ENCODE measurements at places on chromosomes 7 and 10.

DNA sequence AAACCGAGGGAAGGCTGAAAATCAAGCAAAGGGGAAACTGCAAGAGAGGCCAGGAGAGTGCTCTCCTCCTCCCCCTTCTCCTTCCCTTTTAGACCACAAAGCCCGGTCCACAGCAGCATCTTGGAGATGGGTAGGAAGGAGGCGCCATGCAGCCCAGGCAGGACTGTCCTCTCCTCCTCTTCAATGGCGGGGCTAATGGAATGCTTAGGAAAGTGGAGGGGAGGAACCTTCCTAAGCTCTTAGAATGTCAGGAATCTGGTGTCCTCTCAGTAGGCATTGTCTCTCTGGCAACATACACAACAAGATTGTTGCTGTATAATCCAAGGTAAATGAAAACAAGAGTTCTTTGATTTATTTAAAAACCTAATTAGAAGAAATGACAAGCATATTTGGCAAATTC, 185.1 kb downstream of the DGKI start:
- DNase-seq: no peak

DNA sequence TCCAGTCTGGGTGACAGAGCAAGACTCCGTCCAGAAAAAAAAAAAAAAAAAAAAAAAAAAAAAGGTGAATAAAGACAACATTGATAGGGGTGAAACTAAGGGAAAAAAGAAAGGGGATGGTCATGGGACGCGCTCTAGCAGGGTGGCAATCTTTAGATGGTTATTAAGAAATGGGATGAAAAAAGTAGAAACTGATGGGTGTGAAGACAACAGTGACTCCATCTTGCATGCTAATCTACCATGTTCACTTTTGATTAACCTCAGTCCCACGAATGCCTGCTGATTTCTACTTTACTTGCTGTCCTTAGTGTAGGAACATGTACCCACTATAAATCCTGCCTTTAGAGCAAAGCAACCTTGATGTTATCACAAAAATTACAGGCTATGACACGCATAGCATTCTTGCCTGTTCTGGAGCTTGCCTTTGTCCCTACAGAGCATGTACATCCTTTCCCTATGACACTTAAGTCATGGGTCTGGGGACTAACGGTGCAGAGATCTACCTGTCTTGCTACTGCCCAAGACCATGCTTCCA, 38.5 kb downstream of the P4HA1 start:
- DNase-seq: no peak

GRCh38 chr10:111083222-111084095, 6.6 kb downstream of the ADRA2A start:
- no peak for DNase-seq

DNA sequence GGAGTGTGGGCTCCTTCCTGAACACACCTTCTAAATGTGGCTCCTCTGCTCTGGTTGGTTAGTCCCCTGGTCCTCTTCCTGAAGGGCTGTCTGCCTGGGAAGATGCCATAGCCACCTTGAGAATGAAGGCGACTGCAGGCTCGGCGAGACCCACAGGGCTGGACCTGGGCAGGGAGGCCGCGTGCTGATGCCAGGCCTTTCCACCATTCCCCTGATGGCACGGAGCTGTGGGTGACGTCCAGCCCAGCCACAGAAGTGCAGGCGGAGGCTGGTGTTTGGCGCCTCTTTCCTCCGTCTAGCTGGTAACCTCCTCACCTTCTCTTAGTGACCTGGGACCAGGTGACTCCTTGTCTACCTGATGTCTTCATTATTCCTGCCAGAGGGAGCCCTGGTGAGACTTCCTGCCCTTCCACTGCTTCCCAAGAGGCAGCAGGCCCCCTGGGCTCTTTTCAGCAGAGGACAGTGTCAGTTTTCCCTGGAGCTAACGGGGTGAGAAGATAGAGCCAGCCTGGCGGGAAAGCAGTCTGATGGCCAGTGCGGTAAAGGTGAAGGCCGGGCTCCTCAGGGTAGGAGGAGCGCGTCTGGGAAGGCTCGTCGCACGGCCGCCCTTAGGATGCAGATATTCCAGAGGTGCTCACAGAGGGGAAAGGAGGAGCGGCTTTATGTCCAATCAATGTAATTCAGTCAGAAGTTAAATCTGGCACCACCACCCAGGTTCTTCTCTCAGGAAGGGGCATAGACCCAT, 34.9 kb downstream of the GBX1 start:
- peak; percentile 12 for DNase-seq

GRCh38 chr7:85104432-85105205, 82.2 kb downstream of the SEMA3D start:
- no peak for DNase-seq

DNA sequence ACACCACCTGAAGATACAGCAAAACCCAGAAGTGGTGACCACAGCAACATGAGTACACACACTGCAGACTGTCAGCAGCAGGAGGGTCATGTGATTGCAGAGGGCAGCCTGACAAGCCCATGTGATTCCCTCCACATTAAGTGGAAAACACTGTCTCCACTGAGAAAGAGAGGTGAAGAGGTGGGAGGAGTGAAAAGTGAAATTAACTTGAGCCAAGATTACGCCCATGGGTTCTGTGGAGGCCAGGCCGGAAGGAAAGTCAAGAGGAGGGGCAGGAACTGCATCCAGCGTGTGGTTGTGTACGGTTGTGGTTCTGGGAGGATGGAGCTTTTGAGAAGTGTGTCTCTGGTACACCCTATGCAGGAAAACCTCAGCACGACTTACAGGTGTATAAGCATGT, 138.5 kb downstream of the PLXNA4 start:
- no peak for DNase-seq

GRCh38 chr10:43078175-43078985, 1.5 kb downstream of the RET start:
- DNase-seq: no peak

DNA sequence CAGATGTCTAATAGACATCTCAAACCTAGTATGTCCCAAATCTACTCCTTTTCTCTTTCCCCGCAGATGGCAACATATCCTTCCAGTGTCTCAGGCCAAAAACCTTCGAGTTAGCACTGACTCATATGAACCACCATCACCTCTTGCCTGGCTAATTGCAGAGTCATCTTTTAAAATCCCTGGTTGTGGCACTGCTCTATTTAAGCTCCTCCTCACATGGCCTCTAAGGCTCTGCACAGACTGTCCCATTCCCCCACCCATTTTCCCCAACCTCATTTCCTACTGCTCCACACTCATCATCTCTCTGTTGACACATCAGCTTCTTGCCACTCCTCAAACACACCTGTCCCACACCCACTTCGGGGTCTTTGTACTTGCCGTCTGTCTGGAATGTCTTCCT, 16.8 kb upstream of the HBP1 start:
- DNase-seq: no peak

- DNase-seq: no peak
These were observed 3.9 kb upstream of the TFPI2 start for GRCh38 chr7:93894426-93894825.

- DNase-seq: no peak
These were observed 7.0 kb downstream of the ALOX5 start for GRCh38 chr10:45380903-45381620.

DNA sequence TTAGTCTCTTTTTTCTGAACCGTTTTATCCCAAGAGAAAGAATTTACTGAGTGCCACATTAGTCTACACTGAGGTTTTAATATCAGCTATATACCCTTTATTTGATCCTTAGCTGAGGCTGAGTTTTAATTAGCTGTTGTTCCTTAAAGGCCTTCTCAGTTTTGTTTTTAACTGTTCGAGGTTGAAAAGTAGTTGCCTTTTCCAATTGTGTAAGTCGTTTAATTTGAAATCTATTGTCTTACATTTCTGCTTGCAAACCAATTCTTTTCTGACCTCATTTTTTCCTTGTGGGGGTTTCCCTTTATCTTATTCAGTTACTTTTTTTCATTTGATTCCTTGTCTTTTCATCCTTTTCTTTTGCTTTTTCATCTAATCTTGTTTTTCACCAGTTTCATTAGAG, 30.8 kb downstream of the UMAD1 start:
- DNase-seq: no peak

DNA sequence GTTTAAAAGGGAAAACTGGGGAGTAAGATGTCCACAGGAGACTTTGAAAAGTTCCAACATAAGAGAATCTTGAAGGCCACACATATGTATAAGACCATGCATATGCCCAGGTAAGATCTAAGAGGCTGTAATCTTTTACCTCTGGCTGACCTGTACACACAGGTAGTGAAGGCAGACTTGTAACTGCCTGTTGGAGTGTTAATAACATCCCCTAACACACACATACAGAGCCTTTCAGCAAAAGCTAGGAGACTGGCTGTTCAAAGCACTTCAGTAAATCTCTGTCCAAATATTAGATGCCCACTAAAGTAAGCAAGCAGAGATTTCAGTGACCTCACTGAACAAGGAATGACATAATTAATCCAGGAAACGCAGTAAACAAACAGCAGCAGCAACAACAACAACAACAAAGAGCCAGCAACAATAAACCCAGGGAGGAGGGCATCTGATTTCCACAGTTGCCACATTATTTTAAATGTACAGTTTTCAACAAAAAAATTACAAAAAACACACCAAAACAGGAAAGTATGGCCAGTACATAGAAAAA, 15.0 kb downstream of the CYP51A1 start:
- no peak for DNase-seq

DNA sequence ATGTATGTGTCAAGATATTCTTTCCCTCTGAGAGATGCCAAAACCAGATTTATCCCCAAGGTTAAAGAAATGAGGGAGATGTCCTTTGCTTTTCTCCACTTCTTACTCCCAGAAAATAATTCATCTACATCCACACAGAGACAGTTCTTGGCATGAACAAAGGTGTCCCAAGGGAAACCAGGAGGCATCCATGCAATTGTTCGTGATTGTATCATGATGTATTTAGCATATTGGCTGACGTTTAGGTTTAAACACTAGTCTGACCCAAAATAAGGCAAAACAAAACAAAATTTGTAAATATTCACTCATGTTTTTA, 223.9 kb downstream of the C7orf25 start:
- no peak for DNase-seq

DNA sequence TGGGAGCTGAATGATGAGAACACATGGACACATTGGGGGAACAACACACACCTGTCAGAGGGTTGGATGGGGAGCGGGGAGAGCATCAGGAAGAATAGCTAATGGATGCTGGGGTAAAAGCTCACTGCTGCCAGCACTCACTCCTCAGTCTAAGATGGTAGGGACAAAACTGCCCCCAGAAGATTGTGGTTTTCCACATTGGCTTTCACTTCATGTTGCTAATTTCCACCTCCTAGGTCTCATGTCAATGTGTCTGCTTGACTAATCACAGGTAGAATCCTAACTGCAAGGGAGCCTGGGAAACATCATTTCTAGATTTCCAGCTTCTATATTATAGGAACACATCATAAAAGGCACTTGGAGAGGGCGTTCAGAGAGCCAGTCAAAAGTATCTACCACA, 22.6 kb downstream of the APBB1IP start:
- DNase-seq: no peak

DNA sequence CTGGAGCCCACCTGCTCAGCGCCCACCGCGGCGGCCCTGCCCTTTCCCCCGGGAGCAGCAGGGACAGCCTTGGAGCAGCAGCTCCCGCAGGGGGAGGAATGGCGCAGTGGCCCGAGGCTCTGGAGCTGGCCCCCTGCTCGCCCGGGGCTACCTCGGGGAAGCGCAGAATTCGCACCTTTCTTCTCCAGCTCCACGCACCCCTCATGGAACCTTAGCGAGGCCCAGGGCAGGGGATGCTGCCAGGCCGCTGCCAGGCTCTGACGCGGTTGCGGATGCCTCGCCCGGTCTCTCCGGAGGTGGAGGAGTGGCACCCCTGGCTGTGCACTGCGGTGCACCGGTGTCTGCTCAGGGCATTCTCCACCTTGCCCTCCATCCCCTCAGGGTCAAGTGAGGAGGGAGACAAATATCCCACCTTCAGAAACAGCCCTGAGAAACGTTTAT, 84.9 kb upstream of the MKI67 start:
- DNase-seq: no peak

DNA sequence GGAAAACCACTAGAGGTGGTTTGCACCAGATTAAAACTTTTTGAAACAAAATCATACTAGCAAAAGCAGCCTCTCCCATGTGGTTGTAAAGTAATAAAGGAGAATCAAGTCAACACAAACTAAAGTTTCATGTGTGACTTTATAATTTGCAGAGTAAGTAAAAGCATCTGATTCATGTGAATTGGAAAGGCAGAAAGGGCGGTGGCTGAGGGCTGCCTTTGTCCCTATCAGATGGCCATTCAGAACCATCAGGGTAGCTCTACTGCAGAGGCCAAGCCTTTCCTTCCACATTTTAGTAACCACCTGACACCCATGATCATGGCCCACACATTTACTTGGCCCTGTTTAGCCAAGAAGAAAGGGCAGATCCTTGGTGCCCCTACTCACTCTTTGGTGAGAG, 15.7 kb downstream of the WNT16 start:
- DNase-seq: no peak

- DNase-seq: no peak
These were observed 38.3 kb upstream of the SRGN start for GRCh38 chr10:69049566-69049961.

DNA sequence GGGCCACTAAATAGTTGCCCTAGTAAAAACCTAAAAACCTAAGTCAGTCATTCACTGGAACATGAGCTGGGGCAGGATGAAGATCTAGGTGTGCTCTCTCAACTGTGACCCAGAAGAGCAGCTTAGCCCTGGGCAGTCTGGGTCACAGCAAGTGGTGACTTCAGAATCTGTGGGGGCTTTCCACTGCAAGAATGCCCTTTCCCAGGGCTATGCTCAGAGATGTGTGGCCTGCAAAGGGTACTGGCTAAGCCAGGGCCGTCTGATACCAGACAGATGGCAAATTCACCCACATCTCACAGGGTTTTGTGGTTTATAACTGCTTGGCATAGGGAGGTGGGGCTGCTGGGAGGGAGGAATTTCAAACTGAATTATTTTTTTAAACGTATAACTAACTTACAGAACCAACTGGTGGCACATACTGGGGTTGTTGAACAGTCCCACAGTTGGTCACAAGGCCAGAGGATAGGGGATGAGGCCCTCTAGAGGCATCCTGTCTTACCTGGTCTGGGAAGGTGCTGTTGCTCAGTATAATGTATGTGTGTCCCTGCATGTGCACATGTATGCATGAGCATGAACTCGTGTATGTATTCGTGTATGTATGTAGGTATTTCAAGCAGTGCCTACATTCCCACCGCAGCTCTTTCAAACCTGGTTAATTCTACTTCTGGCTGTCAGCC, 63.2 kb downstream of the PRPF18 start:
- no peak for DNase-seq

DNA sequence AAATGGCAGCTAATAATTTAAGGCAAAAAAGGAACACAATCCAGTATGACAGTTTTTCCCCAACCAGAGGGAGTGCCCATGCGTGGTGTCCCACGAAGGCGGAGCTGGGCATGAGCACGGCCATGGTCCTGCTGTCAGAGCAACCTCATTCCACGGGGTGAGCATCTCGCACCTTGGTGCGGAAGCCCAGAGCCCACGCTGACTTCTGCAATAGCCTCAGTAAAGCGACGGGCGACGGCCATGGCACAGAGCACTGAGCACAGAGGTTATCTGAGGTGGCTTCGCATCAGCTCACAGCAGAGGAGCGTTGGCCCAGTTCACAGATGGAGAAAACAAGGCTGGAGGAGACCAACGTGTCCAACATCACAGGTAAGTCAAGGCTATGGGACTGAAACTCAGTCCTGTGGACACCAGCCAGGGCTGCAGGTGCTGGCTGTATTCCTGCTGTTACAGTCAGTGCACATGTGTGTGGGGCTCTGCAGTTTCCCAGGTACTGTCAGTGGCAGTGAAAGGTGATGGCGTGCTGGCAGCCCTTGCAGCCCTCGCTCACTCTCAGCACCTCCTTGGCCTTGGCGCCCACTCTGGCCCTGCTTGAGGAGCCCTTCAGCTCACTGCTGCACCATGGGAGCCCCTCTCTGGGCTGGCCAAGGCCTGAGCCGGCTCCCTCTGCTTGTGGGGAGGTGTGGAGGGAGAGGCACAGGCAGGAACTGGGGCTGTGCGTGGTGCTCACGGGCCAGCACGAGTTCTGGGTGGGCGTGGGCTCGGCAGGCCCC, 525.6 kb downstream of the PTPRN2 start:
- DNase-seq: no peak
